ENCODE measurements at places on chromosomes 2 and 18.

GRCh38 chr2:221426929-221427328 lies 145.2 kb downstream of the EPHA4 start:
- no peak for DNase-seq

DNA sequence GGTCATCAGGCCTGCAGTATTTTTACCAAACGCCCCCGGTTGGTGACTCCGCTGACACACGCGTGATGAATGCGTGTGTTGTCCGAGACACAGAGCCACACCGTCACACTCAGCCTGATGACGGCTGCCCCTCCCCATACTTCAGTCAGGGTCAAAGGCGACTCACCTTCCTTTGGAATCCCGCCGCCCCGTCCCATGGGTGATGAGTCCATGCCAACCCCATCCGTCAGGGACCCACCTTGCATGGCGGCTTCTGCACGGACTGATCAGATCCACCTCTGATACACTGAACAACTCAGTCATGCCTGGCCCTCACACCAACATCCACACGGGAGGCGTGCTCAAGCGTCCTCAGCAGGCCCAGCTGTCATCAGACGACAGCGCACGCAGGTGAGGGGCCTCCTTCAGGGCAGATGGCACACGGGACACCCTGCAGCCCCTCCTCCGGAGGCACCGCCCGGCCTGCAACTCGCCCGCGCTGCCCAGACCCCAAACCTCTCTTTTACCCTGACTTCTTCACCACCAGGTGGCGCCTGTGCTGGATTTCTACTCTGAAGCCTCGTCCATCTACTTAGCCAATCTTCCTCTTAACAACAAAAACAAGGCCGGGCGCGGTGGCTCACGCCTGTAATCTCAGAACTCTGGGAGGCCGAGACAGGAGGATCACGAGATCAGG lies 89.2 kb downstream of the ZNF516 start:
- peak; percentile 58 for DNase-seq

DNA sequence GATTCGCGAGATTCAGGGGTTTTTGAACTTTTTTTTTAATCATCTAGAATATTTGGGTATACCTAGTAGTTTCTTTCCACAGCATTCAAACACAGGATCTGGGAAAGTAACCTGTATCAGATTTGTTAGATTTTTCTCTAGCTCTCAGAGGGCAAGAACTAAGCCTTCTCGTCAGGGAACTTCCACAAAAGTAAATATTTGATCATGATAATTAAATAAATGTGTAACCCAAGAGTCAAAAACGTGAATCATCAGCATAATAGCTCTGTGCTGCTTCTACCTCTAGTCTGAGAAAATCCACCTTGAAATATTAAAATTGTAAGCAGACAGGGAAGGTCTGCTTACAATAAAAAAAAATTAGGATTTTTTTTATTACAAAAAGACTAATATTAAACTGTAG lies 225.7 kb upstream of the SPOPL start:
- no peak for DNase-seq

GRCh38 chr2:114076961-114077360 lies 187.1 kb downstream of the ACTR3 start:
- DNase-seq = no peak

DNA sequence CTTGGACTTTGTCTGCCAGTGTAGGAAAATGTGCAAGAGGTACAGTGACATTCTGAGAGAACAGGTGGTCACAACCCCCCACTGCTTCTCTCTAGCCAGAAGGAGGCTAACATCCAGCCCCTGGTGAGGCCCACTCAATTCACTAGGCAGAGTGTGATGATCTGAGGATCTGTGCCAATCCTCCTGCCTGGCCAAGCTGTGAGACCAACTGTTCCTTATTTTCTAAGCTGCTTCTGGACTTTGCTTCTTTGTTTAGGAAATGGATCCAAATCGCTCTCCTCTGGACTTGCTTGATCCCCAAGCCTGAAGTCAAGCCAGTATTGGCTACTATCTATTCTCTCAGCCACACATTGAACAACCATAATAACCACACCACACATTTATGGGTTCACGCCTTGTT lies 202.8 kb downstream of the PIK3C3 start:
- DNase-seq = no peak

DNA sequence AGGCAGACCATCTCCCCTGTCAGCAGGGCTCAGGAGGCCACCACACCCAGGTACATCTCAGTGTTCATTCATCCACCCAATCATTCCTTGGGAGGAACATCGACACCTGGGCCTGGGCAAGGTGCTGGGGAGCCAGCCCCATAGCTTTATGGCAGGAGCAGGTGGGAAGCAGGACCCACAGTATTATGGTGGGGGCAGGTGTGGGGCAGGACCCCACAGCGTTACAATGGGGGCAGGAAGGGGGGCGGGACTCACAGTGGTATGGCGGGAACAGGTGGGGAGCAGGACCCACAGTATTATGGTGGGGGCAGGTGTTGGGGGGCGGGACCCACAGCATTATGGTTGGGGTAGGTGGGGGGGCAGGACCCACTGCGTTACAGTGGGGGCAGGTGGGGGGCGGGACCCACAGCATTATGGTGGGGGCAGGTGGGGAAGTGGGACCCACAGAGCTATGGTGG lies 128.9 kb upstream of the HS6ST1 start:
- no peak for DNase-seq

Measured in CD4-positive, alpha-beta T cell treated with Interleukin-21 for 1 hour (primary cell).